ENCODE measurements at places on chromosomes 2 and 18.

DNA sequence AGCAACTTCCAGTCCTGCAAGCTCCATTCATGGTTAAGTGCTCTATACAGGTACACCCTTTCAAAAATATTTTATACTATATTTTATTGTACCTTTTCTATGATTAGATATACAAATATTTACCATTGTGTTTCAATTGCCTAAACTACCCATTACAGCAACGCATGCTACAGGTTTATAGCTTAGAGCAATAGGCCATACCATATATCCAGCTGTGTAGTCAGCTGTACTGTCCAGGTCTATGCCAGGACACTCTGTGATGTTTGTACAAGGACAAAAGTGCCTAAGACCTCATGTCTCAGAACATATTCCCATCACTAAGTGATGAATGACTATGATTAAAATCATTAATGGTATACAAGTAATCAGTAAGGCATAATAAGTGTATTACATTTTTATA lies 368.7 kb downstream of the CMPK2 start:
- no peak for DNase-seq

GRCh38 chr2:229714736-229715541 lies 584 bp upstream of the DNER start:
- DNase-seq: no peak

GRCh38 chr18:45517181-45517741 lies 98.0 kb upstream of the SLC14A2 start:
- DNase-seq: no peak

DNA sequence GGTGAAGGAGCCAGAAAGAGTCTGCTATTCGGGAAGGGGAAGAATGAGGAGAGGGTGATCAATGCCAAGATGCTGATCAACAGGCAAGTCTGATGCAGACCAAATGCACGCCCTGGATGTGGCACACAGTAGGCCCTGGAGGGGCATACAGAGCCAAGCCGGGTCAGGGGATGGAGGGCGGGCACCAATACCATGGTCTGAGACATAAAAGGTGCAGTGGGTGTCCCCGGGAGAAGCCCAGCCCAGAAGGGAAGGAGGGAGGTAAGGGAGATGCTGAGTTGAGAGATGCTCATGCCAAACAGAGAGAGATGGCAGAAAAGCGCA lies 66.6 kb upstream of the ID2 start:
- no peak for DNase-seq

GRCh38 chr18:58298251-58299134 lies 254.5 kb downstream of the NEDD4L start:
- DNase-seq: no peak

- no peak for DNase-seq
Observed at GRCh38 chr2:115413791-115414190, 971.4 kb downstream of the DPP10 start.

All from GF-D8 (cell line).